ENCODE measurements at places on chromosomes 13 and 19.
A peak's percentile ranks its signal among the peaks of the same experiment; 100 is the strongest.

- DNase-seq: peak; percentile 45
Measured at GRCh38 chr19:39996218-39996810, 546 bp upstream of the ZNF546 start.

DNA sequence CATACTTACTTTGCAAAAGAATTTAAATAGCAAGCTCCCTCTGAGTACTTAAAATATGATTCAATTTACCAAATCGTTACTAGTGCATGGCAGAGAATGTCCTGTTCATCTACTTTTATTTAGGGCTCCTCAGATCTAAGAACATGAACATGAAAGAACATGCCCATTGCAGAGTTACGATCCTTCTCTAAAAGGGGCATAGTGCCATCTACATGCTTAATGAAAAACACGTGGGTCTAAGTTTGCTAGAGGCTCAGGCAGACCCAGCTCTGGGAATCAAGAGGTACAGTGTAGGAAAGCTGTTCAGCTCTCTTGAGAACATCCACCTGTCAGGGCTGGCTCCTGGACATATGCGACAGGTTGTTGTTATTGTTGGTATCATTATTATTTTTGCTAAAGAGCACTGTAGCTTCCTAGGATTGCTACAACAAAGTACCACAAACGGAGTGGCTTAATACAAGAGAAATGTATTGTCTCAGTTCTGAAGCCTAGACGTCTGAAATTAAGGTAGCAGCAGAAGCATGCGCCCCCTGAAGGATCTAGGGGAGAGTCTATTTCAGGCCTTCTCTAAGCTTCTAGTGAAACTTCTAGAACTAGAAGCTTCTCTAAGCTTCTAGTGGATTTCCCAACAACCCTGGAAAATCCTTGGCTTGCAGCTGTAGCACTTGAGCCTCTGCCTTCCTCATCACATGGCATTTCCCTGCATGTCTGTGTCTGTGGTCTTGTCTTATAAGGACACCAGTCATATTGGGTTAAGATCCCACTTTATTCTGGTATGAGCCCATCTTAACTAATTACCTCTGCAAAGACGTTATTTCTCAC is 133.9 kb downstream of the DCT start:
- DNase-seq: peak; percentile 38

- DNase-seq: no peak
Measured at GRCh38 chr13:113113846-113114271, 8.3 kb downstream of the F7 start.

- no peak for DNase-seq
Measured at GRCh38 chr19:40592170-40592569, 9.0 kb upstream of the LTBP4 start.

- peak; percentile 46 for DNase-seq
Measured at GRCh38 chr13:51584731-51585672, 740 bp downstream of the WDFY2 start.

DNA sequence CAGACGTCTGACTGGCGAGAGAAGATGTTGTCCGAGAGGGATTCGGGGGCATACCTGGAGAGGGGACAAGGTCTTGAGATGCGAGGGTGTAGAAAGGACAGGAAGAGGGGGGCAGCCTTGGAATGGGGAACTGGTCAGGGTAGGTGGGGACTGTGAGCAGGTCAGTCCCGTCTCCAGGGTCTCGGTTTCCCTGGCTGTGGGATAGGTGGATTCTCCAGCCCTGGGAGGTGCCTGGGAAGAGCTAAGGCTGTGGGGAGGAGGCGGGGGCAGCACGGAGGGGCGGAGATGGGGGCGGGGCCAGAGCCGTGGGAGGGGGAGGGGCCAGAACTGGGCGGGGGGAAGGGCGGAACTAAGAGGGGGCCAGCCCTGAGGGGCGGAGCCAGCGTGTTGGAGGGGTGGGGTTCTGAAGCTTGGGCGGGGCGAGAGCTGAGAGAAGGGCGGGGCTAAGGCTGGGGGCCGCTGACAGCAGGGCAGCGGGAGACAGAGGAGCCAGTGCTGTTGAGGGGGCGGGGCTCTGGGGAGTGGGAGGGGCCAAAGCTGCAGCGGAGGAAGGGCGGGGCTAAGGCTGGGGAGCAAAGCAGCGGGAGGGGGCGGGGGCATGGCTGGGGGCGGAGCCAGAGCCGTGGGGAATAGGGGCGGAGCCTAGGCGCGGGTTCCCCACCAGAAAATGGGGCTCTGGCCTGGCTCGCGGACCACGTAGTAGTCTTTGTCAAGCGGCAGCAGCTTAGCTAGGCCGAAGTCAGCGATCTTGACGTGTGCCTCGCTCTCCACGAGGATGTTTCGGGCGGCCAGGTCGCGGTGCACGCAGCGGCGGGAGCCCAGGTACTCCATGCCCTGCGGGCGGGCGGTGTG is 9.5 kb upstream of the INSL3 start:
- peak; percentile 86 for DNase-seq

DNA sequence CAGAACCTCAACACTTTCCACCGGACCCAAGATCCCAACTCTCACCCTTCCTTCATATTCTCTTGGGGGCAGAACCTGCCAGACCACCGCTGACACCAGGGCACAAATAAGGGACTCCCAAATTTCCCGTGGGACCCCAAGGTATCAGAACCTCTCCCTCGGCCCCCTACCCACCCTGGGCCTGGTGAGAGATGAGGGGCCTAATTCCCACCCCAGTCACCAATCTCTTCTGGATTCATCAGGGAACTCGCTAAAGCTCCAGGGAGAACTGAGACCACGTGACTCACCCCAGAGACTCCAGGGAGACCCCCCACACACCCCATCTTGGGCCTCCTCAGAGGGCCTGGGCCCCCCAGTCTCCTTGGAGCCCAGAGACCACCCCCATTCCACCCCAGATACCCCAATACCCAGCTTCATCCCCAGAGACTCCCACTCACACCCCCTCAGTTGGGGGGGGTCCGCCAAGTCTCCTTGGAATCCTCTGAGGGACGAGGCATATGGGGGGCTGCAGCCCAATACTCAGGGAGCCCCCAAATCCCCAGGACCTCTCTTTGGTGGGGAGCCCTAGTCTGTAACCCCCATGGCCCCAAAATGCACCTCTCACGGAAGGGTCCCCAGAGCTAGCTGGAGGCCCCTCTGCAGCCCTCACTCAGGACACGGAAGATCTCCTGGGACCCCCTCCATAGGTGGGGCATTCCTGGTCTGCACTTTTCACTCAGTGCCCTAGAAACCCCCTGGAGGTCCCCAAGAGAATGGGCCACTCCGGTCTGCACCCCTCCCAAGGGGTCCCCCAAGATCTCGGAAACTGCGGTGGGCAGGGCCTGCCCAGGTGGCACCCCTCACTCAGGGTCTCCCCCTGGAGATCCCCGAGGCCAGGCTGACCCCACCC is 1.6 kb downstream of the LMNB2 start:
- DNase-seq: no peak

- no peak for DNase-seq
Measured at GRCh38 chr13:44236801-44237207, 136.8 kb upstream of the SERP2 start.

DNA sequence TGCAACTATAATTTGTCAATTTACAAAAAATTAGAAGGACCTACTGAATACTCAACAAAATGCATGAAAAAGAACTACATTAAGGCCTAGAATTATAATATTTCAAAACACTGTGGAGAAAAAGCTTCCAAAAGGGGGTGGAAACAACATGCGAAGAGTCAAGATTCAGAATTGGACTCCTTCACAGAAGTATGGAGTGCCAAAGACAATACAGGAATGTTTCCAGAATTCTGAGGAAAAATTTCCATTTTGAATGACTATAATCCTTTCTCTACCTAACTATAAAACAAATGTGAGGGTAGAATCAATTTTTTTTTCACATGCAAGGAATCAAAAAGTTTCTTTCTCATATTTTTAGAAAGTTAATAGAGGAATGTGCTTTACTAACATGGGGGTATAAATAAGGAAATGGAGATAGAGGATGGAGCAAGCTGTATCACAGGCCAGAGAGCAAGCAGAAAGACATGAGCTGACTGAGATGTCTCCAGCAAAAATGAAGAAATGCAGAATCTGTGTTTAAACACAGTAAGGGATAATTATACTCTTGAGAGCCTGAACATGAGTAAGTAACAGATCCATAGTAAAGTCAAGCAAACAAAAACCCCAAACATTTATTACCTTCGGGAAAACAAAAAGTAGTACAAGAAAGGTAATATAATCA is 39.5 kb upstream of the SMAD9 start:
- no peak for DNase-seq

- no peak for DNase-seq
Measured at GRCh38 chr13:107942030-107942617, 273.2 kb downstream of the LIG4 start.

DNA sequence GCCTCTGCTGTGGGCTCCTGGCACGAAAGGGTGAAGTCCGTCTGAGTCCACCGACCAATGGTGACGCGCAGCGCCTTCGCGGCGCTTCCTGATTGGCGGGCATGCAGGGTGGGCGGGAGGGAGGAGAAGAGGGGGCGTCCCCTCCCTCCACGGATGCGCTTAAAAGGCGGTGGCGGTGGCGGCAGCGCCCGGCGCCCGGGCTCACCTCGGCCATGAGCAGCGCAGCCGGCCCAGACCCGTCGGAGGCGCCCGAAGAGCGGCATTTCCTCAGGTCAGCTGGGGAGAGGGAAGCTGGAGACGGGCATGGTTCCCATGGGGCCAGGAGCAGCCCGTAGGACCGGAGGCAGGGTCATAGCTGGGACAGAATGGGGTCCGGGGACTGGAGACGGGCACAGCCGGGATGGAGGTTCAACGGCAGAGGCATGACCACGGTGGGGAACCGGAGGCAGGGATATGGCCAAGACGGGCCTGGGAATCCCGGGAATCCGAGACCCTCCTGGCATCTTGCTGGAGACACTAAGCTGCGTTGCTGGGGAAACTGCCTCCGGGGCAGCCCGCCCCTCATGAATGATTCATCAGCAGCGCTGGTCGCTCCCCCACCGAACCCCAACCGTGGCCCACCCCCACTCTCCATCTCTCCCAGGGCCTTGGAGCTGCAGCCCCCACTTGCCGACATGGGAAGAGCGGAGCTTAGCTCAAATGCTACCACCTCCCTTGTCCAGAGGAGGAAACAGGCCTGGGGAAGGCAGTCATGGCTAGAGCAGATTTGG is at the start of gene YJEFN3:
Gene YJEFN3 (plus strand): TSS at position 191 of the 770 bp plus-strand sequence. CDS start 22 bp downstream, at position 213.
- DNase-seq: no peak

- no peak for DNase-seq
Measured at GRCh38 chr13:104297075-104297474, 1230.9 kb upstream of the SLC10A2 start.

DNA sequence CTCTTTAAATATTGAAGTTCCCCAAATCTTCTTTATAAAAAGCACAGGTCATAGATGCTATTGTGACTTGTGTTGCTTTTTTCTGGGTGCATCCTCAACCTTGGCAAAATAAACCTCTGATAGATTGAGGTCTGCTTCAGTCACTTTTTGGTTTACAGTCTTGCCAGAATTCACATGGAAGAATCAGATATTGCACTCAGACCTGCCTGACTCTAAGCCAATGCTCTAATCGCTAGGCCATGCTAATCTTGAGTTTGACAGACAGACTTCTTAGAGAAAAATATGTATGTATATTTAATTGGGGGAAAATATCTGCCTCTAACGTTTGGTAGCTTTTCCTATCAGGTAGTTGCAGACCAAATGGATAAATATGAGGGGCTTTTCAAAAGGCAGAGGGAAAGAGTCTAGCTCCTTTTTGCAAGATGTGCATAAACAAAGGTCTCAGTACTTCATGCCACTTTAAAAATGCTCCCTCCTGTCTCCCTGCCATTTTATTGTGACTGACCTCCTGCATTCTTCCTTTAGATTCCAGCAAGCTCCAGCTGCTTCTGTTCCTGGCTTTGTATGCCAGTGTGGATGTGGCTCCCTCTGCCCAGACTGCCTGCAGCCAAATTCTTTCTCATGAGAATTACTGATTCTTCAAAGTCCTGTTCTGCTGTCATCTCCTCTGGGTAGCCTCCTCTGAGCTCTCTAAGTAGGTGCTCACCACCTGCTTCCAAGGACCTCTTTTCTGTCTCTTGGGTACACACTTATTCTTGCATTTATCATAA is 42.4 kb upstream of the RFC3 start:
- no peak for DNase-seq

GRCh38 chr19:55619286-55619685 is 5.1 kb downstream of the ZNF784 start:
- peak; percentile 36 for DNase-seq

- no peak for DNase-seq
Measured at GRCh38 chr19:10389863-10390262, 9.5 kb upstream of the TYK2 start.

GRCh38 chr13:81171065-81171647 is 830.2 kb upstream of the SPRY2 start:
- peak; percentile 18 for DNase-seq

- DNase-seq: no peak
Measured at GRCh38 chr13:81012031-81012430, 671.1 kb upstream of the SPRY2 start.

DNA sequence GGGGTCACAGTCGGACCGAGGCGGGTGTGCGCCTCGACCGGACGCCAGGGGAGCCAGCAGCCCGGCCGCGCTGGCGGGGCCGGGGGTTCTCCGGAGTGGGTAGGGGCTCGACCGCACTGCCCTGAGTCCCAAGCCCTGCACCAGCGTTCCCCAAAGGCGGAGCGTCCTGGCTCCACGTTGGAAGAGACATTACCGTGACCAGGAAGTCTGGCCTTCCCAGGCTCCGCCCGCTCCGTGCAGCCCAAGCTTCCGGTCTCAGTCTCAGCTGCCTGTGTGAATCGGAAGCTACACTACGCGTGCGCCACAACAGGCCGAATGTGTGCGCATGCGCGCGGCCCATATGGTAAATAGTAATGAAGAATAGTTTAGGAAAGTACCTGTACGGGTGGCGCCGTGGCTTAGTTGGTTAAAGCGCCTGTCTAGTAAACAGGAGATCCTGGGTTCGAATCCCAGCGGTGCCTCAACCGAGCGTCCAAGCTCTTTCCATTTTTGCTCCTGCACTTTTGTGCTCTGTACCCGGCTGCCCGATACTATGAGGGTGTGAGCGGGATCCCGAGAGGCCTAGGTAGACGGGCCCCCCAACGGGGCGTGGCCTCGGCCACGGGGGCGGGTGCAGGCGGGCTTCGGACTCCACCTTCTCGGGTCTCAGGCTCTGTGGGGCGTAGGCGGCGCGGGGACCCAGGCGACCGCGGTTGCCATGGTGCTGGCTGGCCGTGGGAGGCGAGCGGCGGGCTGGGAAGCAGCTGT is 17.3 kb upstream of the LRP3 start:
- DNase-seq: peak; percentile 98

GRCh38 chr13:19618977-19619376 is 14.5 kb upstream of the MPHOSPH8 start:
- DNase-seq: peak; percentile 67

GRCh38 chr19:31387717-31388301 is 38.6 kb upstream of the TSHZ3 start:
- DNase-seq: no peak

GRCh38 chr13:100511466-100511865 is 77.1 kb downstream of the GGACT start:
- no peak for DNase-seq

All from GM03348 (cell line).